ENCODE measurements at places on chromosomes 5 and 9.

GRCh38 chr9:106146066-106146840, 451.9 kb downstream of the TMEM38B start:
- DNase-seq, result no peak

DNA sequence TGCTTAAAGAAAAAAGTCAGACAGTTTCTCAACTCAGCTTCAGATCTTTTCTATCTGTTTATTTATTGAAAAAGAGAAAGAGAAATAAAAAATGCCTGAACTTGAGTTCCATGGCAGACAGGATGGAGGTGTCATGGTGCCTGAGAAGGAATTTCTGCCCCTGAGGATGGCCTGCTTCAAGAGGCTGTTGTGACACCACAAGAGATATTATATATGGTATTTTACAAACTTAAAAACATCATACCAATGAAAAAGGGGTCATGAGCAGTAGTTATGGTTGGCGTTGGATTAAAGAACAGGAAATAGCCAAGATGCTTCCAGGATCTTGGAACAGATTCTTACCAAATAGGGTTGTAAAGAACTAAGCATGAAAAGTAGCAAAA, 344.6 kb downstream of the GLIS3 start:
- DNase-seq, result no peak

DNA sequence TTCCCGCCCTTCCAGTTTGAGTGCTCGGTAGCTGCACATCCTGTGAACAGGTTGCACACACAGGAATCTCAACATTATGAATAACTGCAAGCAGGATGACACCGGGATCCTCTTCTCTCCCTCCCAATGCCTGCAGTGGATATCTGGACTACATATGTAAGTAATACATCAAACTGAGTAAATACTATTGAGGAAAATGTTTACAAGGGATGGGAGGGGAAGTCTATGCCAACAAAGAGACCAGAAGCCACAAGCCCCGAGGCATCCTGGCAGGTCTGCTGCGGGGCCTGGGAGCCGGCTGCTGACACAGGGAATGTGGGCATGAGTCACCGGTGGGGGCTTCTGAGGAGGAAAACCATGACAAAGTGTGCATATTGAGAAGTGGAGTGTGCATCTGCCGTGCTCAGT, 8.6 kb upstream of the ANKRD33B start:
- DNase-seq, result no peak

- no peak for DNase-seq
These were observed 441.5 kb downstream of the ENC1 start for GRCh38 chr5:74199005-74199404.

DNA sequence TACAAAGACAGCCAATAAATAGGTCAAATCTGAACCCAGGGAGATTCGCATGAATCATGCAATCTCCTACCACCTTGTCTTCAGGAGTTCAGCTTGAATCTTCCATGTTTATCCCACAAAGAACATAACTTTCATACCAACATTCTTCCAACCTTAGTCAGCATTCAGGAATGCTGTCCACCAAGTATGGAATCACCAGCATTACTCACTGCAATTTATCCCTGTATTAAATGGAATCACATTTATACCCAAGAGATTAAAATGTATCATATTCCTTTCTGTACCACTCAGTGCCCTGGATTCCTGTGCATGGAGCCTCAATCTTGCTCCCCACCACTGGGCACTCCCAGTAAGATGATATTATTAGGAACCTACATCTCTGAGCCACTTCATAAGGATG, 162.6 kb downstream of the GLIS3 start:
- no peak for DNase-seq

DNA sequence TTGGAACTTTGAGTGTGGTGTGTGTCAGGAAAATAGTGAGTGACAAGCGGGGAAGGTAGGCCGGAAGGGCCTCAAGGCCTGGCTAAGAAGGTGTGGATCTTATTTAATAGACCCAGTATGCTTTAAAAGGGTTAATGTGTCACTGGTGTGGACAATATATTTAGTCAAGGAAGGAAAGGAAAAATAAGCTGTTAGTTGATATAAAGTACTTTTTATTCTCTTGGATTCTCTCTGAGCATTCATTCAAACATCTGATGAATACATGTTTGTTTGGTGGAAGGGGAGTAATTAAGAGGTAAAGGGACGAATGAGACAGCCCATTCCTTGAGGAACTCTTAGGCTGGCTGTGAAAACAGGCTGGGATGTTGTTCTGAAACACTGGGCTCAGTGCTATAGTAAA, 98.9 kb downstream of the MELK start:
- DNase-seq, result no peak

- DNase-seq, result peak; percentile 38
These were observed 6.1 kb downstream of the SUSD3 start for GRCh38 chr9:93064392-93065134.

GRCh38 chr9:28899267-28899666, 1326.0 kb upstream of the C9orf72 start:
- DNase-seq, result no peak

DNA sequence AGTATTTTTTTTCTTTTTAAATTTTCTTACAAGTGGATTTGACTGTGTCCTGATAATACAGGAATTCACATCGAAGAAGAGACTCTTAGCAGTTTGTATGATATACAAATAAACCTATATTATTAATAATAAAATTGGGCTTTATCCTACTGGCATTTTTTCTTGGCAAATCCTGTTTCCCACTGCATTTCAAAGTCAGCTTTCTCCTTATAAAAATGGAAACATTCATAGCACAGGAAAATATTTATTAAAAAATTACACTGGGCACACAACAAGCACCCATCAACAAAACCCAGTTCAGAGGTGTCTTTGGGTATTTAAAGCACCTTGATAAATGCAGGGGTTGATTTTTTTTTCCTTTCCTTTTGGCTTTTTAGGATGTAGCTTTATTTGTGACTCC, 200.9 kb downstream of the MEF2C start:
- DNase-seq, result no peak

GRCh38 chr5:34524123-34524522, 132.0 kb upstream of the RAI14 start:
- no peak for DNase-seq

DNA sequence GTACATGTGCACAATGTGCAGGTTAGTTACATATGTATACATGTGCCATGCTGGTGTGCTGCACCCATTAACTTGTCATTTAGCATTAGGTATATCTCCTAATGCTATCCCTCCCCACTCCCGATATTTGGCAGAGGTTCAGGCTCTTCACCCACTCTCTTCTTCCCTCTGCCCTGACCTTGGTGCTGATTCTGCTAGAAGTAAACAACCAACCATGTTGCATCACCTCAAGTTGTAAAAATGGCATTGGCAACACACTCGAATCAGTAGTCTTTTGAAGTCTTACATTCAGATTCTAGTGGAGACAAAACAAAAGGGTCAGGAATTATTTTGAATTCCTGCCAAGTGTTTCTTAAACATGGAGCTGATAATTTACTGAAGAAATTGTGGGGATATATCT, 40.0 kb downstream of the PRR16 start:
- no peak for DNase-seq

DNA sequence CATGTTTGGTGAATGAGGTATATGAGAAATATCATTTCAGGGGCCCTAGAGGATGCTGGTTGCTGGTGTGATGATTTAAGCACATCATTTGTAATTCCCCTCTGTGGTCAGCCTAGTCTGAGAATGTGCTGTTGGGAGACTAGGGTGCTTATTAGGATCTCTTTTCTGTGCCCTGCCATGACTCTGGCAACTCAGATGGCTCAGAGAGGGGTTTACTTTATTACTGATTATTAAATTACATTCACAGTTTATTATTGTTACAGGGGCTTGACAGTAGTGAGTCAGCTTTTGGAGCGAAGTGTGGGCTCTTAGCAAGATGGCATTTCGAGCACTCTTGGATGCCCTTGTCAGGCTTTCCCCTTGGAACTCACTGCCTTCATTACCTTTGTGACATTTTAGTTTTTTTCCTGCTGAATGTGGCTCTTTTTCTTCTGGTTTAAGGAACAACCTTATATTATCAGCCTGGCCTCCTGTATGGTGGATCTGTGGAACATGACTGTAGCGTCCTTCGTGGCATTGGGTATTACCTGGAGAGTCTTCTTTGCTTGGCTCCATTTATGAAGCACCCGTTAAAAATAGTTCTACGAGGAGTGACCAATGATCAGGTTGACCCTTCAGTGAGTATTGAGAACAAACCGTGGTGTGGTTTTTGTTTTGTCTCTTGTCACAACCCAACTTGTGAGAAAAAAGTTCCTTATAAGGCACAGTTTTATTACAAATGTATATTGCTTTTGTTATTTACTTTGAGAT, 33.8 kb downstream of the RCL1 start:
- no peak for DNase-seq

DNA sequence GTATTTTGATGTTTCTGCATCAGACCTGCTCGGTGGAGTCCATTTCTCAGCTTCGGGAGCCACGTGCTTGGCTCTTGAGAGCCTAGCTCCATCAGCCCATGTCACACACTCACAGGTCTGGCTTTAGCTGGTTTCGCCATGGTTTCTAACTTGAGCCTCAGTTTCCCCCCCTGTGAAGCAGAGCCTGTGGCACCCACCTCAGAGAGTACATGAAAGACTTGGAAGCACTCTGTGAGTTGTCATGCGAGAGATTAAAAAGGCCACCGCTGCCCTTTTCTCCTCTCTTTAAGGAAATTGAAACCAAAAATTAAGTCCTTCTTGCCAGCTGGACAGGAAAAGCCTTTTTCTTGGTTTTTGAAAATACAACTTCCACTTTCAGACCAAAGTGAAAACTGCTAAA, 8.8 kb downstream of the TENT4A start:
- DNase-seq, result no peak

- DNase-seq, result peak; percentile 45
These were observed 76.5 kb upstream of the SARDH start for GRCh38 chr9:133814586-133815208.

GRCh38 chr5:74149395-74149794, 491.1 kb downstream of the ENC1 start:
- no peak for DNase-seq

Measured in NCI-H82 (cell line).